ENCODE measurements at places on chromosomes 13 and 19. TPM values are rescaled to one million over a fixed set of nuclear protein-coding genes. Genes with fewer than 3 reads are reported as not detected.
A peak's percentile ranks its signal among the peaks of the same experiment; 100 is the strongest.

The KLK6 gene
- not detected for total RNA-seq

DNA sequence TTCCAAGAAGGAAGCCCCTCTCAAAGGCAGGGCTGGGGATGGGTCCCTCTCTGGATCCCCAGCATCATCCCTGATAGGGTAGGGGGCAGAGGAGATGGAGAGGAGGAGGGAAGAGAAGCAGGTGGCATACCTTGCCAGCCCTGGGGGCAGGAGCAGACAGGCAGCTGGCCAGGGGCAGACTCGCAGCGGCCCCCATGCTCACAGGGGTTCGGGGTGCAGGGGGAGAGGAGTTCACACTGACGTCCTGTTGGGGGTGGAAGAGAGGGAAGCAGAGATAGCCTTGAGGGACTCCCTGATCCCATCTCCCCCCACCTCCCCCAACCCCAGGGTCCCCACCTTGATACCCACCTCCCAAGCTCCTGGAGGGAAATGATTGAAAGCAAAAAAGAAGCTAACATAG is 16.0 kb downstream of the NOTCH3 start:
- H3K4me1 ChIP-seq: no peaks in the 10 kb centered on the region
- no peak overlapping the region for H3K27ac ChIP-seq
- H3K4me3 ChIP-seq: no peak overlapping the region

DNA sequence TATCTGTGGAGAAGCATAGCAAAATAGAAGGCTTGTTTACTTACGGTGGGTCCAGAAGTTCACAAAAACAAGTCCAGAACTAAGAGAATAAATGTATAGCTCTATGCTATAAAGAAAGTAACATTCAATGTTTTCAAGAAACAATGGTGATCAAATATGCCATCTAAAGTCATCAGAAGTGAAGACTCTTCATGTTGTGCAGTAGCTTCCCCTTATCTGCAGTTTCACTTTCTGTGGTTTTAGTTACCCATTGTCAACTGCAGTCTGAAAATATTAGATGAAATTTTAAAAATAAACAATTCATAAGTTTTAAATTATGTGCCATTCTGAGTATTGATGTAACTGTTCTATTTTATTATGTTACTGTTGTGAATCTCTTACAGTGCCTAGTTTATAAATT is 72.5 kb downstream of the EDNRB start:
- no peak for DNase-seq
- H3K27ac ChIP-seq: no peak overlapping the region
- no peaks in the 10 kb centered on the region for H3K36me3 ChIP-seq
- H3K27me3 ChIP-seq: no peaks in the 10 kb centered on the region
- no peak overlapping the region for H3K4me3 ChIP-seq
- H3K4me1 ChIP-seq: no peaks in the 10 kb centered on the region

- H3K36me3 ChIP-seq: no peaks in the 10 kb centered on the region
- no peak overlapping the region for H3K4me3 ChIP-seq
- no peak overlapping the region for H3K27ac ChIP-seq
- no peaks in the 10 kb centered on the region for H3K4me1 ChIP-seq
- no peaks in the 10 kb centered on the region for H3K27me3 ChIP-seq
Measured at GRCh38 chr13:84896128-84896527, 903.1 kb downstream of the SLITRK6 start.

The CHST8 gene
- not detected for total RNA-seq

The NLRP4 gene
- not detected for total RNA-seq

DNA sequence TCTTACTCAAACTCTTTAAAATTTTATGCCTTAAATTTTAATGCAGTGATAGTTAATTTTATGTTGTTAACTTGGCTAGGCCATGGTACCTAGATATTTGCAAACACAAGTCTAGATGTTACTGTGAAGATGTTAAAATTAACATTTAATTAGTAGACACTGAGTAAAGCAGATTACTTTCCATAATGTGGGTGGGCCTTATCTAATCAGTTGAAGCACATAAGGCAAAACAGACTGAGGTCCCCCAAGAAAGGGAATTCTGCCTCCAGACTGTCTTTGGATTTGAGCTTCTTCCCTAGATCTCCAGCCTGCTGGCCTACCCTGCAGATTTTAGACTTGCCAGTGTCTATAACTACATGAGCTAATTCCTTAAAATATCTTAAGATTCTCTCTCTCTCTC is 294.0 kb downstream of the ENOX1 start:
- peaks cover 5% of the 10 kb centered on the region for H3K36me3 ChIP-seq
- H3K27me3 ChIP-seq: no peaks in the 10 kb centered on the region
- H3K4me1 ChIP-seq: peaks cover 7% of the 10 kb centered on the region
- no peak overlapping the region for H3K27ac ChIP-seq
- no peak for DNase-seq

The MBD3L3 gene
- not detected for total RNA-seq

GRCh38 chr19:44072543-44073401 is 813 bp downstream of the ZNF284 start:
- H3K4me3 ChIP-seq: peak overlapping the region; percentile 83
- DNase-seq: peak; percentile 6

DNA sequence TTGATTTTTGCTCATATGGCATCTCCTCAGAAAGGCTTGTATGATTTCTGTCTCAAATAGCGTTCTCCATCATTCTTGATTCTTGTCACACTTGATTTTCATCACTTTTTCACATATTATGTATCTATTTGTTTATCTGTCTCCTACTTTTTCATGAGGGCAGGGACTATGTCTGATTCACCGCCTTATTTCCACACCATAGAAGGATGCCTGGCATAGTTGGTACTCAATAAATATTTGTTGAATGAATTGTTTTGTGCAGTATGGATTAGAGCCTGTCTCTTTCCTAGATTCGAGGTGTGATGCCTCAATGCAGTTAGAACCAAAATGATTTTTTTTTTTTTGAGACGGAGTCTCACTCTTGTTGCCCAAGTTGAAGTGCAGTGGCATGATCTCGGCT is 12.1 kb downstream of the SAE1 start:
- H3K4me1 ChIP-seq: peaks cover 16% of the 10 kb centered on the region
- no peak overlapping the region for H3K4me3 ChIP-seq
- H3K27me3 ChIP-seq: no peaks in the 10 kb centered on the region
- peaks cover 51% of the 10 kb centered on the region for H3K36me3 ChIP-seq

The IL17D gene
- total RNA-seq: 0.54 TPM

DNA sequence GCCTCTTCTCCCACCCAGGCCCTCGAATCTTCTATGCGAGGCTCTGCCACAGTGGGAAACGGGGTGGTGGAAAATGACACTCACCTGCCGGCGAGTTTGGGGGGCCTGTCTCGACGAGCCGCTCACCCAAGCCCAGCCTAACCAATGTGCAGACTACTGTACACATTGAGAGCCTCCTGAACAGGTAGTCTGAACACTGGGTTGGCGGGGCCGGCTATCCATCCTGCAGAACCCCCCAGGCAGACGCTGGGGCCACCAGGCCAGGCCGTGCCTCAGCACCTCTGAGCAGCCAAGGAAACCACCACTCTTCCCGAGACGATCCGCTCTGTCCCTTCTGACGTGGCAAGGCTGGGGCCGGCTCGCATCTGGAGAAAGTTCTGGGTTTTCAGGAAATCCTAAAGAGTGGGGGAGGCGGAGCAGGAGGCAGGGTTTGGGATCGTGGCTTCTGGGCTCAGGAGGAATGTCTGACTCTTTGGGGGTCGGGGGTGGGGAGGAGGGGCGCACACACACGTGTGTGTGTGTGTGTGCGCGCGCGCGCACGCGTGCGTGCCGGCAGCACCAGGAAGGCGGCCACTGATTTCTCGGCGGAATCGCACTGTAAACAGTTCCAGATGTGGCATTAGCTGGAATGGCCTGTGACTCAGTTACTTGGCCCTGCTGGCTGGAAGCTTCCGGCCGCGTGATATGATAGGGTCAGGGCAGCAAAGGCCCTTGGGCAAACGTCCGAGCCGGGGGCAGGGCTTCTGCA is 18.5 kb downstream of the TMED1 start:
- H3K27me3 ChIP-seq: no peaks in the 10 kb centered on the region
- H3K4me3 ChIP-seq: no peak overlapping the region
- H3K36me3 ChIP-seq: peaks cover 31% of the 10 kb centered on the region
- H3K27ac ChIP-seq: no peak overlapping the region
- DNase-seq: no peak

The COL4A2 gene
- 54.6 TPM for total RNA-seq

The POLD1 gene
- total RNA-seq: 31.9 TPM

- H3K4me1 ChIP-seq: peaks cover 41% of the 10 kb centered on the region
- H3K27ac ChIP-seq: no peak overlapping the region
- DNase-seq: no peak
Measured at GRCh38 chr19:46376241-46377153, 29.6 kb downstream of the PPP5C start.

DNA sequence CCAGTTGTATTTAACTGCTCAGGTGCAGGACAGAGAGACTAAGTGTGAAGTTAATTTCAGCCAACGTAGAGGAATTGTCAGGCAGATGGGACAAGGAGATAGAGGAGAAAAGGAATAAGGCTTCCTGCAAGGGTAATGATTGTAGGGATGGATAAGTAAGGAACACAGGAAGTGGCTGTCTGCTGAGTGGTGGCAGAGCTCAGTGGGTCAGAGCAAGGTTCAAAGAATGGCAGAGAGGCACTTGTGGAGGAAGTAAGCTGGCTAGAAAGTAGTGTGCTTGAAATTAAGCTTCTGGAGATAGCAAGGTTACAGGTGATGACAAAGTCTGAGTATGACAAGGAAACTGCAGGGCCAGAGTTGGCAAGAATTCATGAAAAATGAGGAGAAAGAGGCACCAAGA is 47.9 kb downstream of the USPL1 start:
- H3K27me3 ChIP-seq: no peaks in the 10 kb centered on the region
- no peak overlapping the region for H3K27ac ChIP-seq
- no peaks in the 10 kb centered on the region for H3K36me3 ChIP-seq

DNA sequence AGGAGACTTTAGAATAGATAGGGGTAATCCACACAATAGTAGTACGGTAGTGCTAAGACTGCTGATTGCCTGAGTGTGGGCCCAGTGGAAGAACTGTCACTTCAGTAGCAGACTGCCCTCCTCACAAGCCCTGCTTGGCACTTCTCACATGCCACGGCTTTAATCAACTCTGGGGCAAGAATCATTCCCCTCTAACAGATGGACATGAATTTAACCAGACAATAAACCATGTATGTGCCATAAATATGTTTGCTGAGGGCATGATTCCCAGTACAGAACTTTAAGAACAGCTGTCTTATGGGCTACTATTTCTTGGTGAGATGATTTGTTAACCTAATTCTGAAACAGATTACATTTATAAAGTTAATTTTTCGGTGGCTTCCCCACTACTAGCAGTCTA is 22.0 kb downstream of the DPY19L3 start:
- H3K4me3 ChIP-seq: no peak overlapping the region
- no peak for DNase-seq
- peaks cover 6% of the 10 kb centered on the region for H3K36me3 ChIP-seq

The C1QTNF9B gene
- total RNA-seq: not detected

- H3K27me3 ChIP-seq: no peaks in the 10 kb centered on the region
- DNase-seq: peak; percentile 23
- no peak overlapping the region for H3K4me3 ChIP-seq
- no peaks in the 10 kb centered on the region for H3K36me3 ChIP-seq
Measured at GRCh38 chr13:43782686-43783085, 4.1 kb downstream of the ENOX1 start.

GRCh38 chr13:114143806-114144605 is 11.6 kb upstream of the RASA3 start:
- no peak overlapping the region for H3K27ac ChIP-seq
- no peaks in the 10 kb centered on the region for H3K36me3 ChIP-seq
- no peak for DNase-seq
- no peak overlapping the region for H3K4me3 ChIP-seq

The PPP1R15A gene
- 207 TPM for total RNA-seq

DNA sequence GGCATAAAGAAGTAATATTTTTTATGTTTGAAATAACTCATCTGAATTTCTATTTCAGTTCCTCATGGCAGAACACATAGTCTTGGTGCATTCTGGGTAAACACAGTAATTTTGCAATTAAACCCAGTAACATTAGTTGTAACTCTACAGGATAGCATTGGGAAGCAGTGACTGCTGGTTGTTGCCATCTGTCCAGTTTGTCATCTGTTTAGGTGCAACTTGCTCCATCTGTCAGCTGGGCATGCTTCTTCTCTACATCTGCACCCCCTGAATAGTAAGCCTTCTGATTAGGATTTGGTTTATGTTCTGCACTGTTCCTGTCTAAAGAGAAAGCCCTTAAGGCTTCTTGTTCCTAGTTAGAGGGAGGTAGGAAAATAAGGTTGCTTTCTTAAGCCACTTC is 63.5 kb upstream of the CSNK1A1L start:
- peaks cover 5% of the 10 kb centered on the region for H3K4me1 ChIP-seq
- DNase-seq: no peak
- H3K27ac ChIP-seq: no peak overlapping the region
- no peaks in the 10 kb centered on the region for H3K36me3 ChIP-seq
- H3K4me3 ChIP-seq: no peak overlapping the region
- no peaks in the 10 kb centered on the region for H3K27me3 ChIP-seq

GRCh38 chr19:16160943-16161560 is 12.3 kb downstream of the CIB3 start:
- peaks cover 14% of the 10 kb centered on the region for H3K4me1 ChIP-seq
- DNase-seq: peak; percentile 93
- H3K4me3 ChIP-seq: no peak overlapping the region

- no peak overlapping the region for H3K27ac ChIP-seq
- H3K4me1 ChIP-seq: peaks cover 19% of the 10 kb centered on the region
- H3K36me3 ChIP-seq: no peaks in the 10 kb centered on the region
- no peak overlapping the region for H3K4me3 ChIP-seq
Measured at GRCh38 chr13:80038371-80038770, 302.6 kb downstream of the SPRY2 start.

The OSCAR gene
- 9.2 TPM for total RNA-seq

GRCh38 chr19:41302624-41303351 is 7.2 kb upstream of the CCDC97 start:
- H3K4me3 ChIP-seq: no peak overlapping the region
- H3K27me3 ChIP-seq: no peaks in the 10 kb centered on the region
- no peak for DNase-seq
- no peaks in the 10 kb centered on the region for H3K4me1 ChIP-seq

The RNASEH2B gene
- 41.6 TPM for total RNA-seq

DNA sequence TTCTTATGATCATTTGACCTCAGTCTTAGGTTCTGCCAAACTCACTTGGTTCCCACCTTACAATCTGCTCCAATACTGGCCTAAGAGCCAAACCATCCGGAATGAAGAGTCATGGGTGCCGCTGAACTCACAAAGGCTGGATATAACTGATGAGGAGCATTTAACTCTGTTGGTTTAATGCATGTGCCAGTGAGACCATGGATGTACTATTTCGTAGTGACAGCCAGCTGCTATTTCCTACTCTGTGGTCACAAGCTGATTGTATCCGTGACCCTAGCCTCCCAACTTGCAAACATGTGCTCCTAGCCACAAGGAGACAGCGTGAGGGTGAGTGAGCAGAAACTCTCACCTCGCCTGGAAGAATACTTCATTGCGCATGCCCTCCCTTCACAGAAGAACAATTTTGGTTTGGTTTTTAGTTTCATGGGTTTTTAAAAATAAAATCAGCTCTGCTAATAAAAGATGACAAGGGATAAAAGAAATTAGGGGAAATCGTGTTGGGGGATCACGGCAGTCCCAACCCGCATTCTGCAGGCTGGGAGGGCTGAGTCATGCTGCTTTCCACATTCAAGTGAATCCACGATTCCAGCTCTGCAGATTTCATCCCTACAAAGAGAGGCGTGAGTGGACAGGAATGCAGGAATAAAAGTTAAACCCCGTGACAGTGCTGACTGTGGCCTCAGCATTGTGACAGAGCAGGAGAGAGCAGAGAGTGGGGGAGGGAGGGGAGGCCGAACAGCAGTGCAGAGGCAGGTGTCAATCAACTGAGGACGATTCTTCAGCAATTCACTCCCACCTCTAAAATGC is 66.8 kb upstream of the RAP2A start:
- peak; percentile 18 for DNase-seq
- peaks cover 25% of the 10 kb centered on the region for H3K36me3 ChIP-seq
- peaks cover 6% of the 10 kb centered on the region for H3K4me1 ChIP-seq
- peak overlapping the region; percentile 62 for H3K27ac ChIP-seq
- H3K27me3 ChIP-seq: no peaks in the 10 kb centered on the region
